ENCODE measurements at places on chromosomes 6 and 20. TPM values are rescaled to one million over a fixed set of nuclear protein-coding genes. Genes with fewer than 3 reads are reported as not detected.

The ATP6V1G2 gene
- 3.4 TPM for total RNA-seq

The C6orf15 gene
- 0.91 TPM for total RNA-seq

The IL22RA2 gene
- total RNA-seq = not detected

The BPI gene
- not detected for total RNA-seq

The HLA-DQB2 gene
- not detected for total RNA-seq

The HAO1 gene
- not detected for total RNA-seq

The PBOV1 gene
- not detected for total RNA-seq

The EPHA7 gene
- 7.0 TPM for total RNA-seq

The ASCC3 gene
- total RNA-seq = 19.0 TPM

The C20orf96 gene
- 1.6 TPM for total RNA-seq

The RHAG gene
- not detected for total RNA-seq
